Stimulated activated CD4-positive, alpha-beta T cell treated with anti-CD3 and anti-CD28 coated beads, Interleukin-4, amount 100 ng/mL, for 1 hour (primary cell): ENCODE measurements at places on chromosomes 1 and 21.

- no peak for DNase-seq
Observed at GRCh38 chr1:78122389-78122788, 76.6 kb downstream of the GIPC2 start.

- DNase-seq, result no peak
Observed at GRCh38 chr1:205537386-205538018, 33.0 kb downstream of the CDK18 start.

DNA sequence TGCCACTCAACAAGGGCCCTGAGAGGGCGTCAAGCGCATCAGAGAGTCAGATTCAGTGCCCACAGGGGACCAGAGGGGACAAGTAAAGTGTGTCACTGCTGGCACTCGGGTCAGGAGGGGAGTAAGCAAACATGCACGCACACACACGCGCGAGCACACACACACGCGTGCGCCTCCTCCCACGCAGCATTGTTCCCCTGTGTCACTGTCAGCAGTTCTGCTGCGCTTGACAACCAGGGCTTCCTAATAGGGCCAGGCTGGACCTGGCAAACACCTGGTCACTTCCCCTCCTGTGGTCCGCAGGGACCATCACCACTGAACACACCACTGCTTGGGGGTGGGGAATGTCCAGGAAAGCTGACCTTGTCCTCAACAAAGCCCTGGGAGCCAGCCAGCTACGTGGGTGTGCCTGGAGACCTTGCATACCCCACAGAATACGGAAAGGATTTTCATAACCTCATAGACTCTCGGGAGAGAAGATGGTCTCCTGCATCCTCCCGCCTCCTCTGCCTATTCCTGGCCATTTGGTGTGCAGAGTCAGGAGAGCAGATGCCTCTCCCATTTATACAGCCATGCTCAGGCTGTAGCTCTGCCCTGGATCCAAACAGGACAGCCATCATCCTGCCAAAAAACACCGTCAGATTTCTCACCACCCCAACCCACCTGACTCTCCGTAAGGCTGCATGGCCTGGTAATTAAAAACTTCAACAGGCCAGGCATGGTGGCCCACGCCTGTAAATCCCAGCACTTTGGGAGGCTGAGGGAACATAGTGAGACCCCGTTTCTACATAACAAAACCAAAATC lies 73.2 kb downstream of the SSBP3 start:
- no peak for DNase-seq

DNA sequence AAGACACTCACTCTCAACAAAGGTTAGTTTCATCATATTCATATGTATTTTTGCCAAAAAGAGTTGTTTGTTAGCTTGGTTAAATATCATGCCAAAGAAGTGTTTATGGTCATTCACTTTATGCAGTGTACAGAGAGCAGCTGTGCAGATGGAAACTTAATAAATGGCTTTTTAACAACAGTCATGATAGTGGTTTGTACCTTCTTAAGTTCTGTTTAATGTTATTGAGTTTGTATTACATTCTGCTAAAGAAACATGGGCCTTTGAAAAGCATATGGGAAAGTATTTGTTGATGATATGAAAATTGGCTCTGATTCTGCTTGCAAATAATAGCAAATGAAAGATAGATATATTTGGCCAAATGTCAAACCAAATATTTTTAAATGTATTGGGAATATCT lies 607.3 kb downstream of the NCAM2 start:
- DNase-seq, result no peak

DNA sequence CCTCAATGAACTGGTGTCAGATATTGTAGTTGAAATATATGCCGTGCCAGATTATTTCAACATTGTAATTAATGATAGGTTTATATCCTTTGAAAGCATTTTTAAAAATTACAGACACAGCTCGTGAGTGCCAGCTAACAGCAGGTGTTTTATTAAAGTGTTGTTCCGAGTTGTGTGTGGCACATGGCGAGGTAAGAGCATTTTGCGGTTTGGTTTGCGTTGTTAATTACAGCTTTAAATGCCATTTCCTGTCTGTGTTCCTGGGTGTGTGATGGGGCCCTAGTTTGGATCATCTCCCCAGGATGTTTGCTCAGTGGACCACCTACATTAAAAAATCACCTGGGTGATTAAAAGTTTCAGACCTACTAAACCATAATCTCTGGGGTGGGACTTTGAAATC lies 97.4 kb downstream of the PRDM2 start:
- no peak for DNase-seq

DNA sequence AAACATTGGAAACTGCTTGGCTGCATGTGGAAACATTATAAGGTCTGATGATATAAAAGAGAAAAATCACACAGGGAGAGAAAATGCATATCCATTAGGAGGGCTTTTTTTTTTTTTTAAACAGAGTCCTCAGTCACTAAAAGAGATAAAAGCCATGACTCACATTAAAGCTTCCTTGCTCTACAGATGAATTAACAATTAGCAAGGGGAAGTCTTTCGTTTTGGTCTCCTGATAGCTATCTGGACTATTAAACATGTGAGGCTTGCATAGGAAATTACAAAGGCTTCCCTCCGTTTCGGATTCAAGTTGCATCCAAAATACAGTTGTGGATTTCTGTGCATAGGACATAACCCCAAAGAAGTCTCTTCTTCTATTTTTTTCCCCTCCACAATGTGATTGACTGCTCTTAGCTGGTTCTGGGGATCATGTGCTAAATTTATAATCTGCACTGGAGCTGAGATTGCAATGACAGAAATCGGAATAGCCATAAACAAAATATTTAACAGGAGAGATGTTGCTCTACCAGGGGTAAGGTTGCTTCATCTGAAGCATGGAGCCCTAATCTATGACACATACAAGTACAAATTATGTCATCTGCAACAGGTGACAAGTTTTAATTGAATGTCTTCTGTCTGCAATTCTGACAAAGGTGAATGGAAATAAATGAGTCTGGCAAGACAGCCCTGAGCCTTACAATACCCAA lies 146.8 kb downstream of the ESRRG start:
- no peak for DNase-seq

GRCh38 chr1:157352216-157352615 lies 200.1 kb downstream of the FCRL5 start:
- DNase-seq, result no peak

GRCh38 chr1:218390618-218391017 lies 45.5 kb downstream of the TGFB2 start:
- no peak for DNase-seq

DNA sequence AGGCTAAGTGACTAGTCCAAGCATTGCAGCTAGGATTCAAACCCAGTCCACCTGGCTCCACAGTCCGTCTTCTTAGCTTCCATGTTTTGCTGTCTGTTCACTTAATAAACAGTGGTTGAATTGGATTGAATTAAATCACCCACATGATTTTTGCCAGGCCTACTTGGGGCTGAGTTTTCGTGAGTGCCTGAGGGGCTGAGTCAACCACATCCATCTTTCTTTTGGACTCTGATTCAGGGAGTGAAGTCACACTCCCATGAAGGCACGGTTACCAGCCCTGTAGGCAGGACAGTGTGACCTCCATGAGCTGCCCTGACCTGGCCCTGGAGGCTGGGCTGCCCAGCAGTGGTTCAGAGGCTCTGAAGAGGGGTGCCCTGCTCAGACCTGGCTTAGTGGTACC lies 123.7 kb downstream of the ACTL8 start:
- DNase-seq, result no peak

GRCh38 chr1:28199328-28200233 lies 23.1 kb upstream of the PTAFR start:
- peak; percentile 25 for DNase-seq

DNA sequence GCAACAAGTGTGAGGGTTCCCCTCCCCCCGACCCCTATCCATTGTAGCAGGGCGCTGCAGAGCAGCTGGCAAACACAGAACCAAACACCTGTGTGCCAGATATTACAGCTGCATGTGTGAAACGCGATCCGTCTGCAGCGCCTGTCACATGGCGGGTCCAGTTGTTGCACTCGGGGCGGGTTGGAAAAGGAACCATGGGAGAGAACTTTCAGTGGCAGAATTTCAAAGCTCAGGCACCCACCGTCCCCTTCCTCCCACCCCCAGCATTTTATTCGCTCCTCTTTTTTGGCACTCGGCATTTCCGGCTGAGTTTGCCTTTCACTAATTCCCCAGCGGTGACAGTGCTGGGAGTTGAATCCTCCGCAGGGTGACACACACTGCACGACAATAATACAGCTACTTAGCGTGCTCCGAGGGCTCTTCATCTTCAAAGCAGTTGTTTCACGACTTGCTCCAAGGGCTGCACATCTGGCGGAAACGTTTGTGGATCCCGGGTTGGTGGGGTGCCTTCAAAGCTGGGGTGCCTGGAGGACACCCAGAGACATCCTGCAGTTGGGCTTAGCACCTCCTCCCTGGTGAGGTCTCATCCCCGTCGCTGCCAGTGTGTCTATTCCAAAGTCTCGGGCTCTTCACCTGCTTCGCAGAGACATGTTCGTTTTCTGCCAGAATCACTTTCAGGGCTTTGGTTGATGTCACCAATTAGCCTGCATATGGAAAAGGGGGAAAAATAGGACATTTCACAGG lies 180.7 kb downstream of the ZBTB18 start:
- no peak for DNase-seq
